Left ventricle myocardium inferior (tissue), 1 donor: ENCODE measurements at places on chromosomes 7 and 10.

- no peak for DNase-seq
Observed at GRCh38 chr7:22346383-22347107, 10.4 kb downstream of the RAPGEF5 start.

DNA sequence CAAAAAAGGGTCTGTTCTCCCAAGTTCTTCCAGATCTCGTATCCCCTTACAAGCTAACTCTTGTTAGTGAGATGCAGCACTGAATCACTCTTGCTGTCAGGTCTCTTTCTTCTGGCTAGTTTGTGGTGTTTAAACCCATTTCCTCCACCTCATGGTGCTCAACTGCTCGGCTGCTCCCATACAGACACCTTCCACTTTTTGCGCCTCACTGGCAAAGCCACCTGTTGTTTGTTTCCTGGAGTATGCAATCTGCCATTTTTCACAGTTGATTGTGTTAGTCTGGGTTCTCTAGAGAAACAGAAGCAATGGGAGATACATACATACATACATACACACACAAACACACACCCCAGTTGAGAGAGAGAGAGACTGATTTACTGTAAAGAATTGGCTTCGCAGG is 124.4 kb upstream of the SP8 start:
- no peak for DNase-seq

GRCh38 chr7:2307690-2308107 is 6.5 kb downstream of the SNX8 start:
- DNase-seq: no peak

DNA sequence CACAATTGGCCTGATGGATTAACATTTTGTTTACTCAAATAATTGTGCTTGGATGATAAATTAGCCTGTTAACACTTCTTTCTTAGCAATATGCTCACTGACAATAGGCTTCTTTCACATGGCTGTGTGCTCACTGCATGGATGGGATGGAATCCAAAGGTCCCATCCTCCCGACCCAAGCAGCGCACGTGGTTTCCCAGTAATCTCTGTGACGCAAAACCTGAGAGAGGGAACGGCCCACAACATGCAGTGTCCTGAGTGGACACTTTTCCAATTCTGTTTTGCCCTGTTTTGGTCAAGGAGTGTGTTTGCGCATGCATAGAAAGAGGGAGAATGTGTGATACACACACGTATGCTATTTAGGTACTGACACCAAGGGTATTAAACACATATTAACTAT is 42.1 kb upstream of the RASGEF1A start:
- no peak for DNase-seq

GRCh38 chr7:14377646-14378266 is 388.3 kb upstream of the ETV1 start:
- no peak for DNase-seq

- DNase-seq: no peak
Observed at GRCh38 chr7:134723892-134724291, 55.5 kb upstream of the CALD1 start.

DNA sequence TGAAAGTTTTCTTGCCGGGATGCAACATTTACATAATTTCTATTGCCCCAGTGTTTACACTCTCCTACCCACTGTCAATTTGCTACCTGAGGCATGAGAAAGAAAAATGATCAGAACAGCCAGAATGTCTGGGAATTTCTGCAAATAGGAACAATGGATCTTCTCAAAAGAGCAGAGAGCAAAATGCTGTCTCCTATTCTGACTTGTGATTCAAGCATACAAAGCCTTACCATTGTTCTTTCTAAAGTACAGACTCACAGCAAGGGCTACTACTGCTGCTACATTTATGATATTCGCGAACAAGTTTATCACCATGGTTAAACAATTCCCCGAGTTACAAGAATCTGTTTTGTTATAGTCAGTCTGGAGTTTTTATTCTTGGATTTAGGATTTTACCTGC is 329.9 kb upstream of the CELF2 start:
- no peak for DNase-seq

DNA sequence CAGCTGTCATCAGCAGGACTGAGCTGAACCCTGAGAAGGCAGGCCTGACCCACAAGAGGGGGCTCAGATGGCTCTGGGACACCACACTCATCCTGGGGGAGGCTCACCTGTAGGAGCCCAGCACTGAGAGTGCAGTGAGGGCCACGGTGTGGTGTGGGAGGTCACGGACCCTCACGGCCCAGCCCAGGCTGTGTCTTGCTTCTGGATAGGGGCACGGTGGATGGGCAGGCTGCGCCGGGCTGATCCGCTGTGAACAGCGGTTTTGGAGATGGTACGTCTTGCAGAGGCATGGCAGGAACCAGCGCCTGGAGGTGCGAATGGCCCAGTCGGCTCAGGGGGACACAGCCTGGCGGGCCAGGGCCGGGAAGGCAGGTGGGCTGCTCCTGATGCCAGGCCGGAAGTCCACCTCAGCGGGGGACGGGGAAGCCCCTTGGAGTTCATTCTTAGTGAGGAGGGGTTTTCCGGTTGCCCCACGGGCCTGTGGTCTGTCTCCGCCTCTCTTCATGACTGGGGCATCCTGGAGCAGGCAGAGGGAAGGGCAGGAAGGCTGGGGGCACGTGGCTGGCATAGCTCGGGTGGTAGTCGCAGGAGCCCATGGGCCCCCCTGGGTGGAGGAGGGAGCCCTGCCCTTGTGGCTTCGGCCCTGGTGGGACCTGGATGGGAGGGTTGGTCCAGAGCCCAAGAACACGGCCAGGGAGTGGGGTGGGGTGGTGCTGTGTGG is 112.5 kb downstream of the UNCX start:
- DNase-seq: no peak

DNA sequence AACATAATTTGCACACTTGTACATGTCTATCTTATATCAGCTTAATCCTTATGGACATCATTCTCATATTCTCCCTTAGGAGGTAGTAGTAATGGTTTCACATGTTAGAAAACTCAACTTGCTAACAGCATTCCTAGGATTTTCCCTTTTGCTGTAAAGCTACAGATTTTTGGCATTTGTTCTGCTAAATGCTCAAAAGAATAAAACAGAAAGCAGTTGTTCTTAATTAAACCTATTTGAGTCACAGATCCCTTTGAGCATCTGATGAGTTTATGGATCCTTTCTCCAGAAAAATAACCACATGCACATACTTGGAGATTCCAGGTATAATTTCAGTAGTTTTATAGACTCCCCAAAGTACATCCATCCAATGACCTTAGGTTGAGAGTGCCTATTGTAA is 122.9 kb upstream of the BET1 start:
- no peak for DNase-seq

GRCh38 chr7:107446531-107446930 is 23.3 kb upstream of the GPR22 start:
- no peak for DNase-seq

DNA sequence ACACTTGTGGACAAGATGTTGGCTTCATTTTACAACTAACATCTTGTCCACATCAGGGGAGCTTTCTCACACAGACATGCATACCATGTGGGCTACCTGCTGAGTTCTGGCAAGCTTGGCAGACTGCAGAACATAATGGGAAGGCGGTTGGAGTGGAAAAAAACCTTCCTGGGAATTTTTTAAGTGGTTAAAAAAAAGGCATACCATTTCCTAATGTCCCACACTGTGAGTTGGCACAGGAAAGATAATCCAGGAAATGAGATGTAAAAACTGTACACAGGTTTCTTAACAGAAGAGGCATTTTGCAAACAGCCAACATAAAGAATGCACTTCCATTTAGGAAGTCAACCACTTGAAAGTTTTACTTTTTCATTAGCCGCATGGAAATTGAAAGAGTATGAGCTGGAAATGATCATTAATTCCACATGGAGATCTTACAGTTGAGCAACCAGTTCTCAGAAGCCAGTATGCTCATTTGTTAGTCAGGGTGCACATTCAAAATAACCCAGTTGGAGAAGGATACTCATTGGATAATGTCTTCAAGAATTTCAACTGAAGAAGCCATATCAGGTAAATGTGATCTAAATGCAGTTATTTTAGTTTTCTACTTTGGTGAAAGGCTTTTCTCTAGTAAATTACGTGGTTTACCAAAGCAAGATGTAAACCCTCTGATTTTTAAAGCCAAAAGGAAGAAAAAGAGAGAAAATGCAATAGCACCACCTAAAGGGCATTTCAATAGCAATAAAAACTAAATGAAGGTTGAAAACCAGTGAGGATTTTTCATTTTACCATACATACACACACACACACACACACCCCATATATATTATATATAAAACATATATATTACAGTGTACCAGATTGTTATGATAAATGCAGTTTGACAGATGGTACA is 194.0 kb downstream of the TAX1BP1 start:
- no peak for DNase-seq

- DNase-seq: no peak
Observed at GRCh38 chr7:138247568-138248333, 171.5 kb downstream of the AKR1D1 start.

GRCh38 chr7:116354546-116355423 is 144.4 kb downstream of the TES start:
- DNase-seq: peak; percentile 74

- no peak for DNase-seq
Observed at GRCh38 chr10:47287805-47288204, 12.2 kb upstream of the GDF10 start.

DNA sequence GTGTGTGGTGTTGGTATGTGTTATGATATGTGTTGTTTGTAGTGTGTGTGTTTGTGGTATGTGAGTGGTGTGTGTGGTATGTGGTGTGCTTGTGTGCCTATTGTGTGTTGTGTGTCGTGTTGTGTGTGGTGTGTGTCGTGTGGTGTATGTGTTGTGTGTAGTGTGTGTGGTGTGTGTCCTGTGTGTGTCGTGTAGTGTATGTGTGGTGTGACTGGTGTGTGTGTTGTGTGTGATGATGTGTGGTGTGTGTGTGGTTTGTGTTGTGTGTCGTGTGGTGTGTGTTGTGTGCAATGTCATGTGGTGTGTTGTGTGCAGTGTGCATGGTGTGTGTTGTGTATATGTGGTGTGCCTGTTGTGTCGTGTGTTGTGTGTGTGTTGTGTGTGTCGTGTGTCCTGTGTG is 144.6 kb downstream of the DNAJB6 start:
- no peak for DNase-seq

- DNase-seq: no peak
Observed at GRCh38 chr7:57423768-57424167, 26.2 kb upstream of the ZNF716 start.

- DNase-seq: no peak
Observed at GRCh38 chr7:24427048-24427447, 143.1 kb downstream of the NPY start.

- no peak for DNase-seq
Observed at GRCh38 chr10:114773197-114773532, 48.4 kb upstream of the FHIP2A start.

GRCh38 chr7:140724706-140725105 is 28.2 kb downstream of the NDUFB2 start:
- DNase-seq: no peak

GRCh38 chr10:87670586-87670985 is 10.9 kb downstream of the PAPSS2 start:
- no peak for DNase-seq

DNA sequence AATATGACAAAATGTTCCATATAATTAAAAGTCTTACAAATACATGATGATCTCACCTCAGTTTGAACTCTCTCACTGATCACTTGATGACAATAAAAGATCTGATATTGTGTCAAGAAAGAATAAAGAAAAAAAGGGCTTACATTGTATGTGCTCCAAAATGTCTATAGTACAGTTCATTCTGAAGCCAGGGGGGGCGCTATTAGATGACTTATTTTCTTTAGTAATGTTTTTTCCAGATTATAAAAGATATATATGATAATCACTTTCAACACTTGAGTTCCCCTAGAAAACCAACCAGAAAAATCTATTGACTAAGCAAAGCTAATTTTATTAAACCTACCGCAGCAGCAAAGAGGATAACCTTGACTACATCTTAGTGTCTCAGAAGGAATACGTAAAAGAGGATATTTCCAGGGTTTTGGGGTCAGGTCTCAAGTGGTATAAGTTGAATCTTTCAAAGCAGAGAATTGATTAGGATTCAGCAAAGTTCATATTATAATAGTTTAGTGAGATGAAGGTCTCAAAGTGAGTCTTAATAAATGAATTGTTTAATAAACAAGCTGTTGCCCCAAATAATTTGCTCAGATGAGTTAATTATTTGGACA is 55.8 kb downstream of the PTN start:
- DNase-seq: no peak

- DNase-seq: no peak
Observed at GRCh38 chr10:81871558-81871957, 3.4 kb upstream of the NRG3 start.

GRCh38 chr7:18508443-18509427 is 13.2 kb downstream of the HDAC9 start:
- DNase-seq: no peak

- DNase-seq: no peak
Observed at GRCh38 chr7:77619314-77619713, 76.9 kb upstream of the RSBN1L start.

GRCh38 chr7:75925717-75926435 is 10.9 kb downstream of the POR start:
- DNase-seq: no peak

- DNase-seq: peak; percentile 59
Observed at GRCh38 chr10:3782451-3783315, 2.3 kb downstream of the KLF6 start.

DNA sequence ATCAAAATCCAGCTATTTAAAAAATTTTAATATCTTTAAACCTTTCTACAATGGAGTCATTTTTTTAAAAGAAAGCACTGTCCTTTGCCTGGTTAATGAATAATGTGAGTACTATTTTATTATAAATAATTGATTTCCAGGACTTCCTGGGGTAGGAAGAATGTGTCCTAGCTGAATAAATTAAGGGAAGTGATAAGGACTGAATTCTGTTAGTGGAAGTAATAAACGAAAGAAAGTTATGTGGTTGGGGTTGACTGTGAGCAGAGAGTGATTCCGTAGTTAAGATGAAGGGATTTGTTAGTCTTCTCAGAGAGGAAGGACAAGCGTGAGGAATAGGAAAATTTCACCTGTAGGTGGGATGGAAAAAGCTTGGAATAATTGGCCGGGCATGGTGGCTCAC is 59.1 kb downstream of the AHCYL2 start:
- no peak for DNase-seq

DNA sequence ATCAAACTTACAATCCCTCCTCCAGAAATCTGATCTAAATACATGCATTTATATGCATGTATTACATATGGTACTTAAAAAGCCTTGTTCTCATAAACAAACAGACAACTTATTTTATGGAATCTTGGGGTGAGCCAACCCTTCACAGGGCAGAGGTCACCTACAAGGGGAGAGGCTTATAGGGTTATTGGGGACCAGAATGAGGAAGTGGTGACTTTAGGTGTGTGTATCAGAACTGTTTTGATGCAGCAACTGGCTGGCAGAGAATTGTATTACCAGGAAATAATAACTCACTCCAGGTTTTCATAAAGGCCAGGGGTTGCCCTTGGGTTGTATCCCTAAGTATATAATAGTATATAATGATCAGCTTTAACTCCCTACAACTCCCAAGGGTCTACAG is 91.1 kb downstream of the SVIL start:
- DNase-seq: no peak

GRCh38 chr10:35340975-35341374 is 4.7 kb downstream of the CCNY start:
- DNase-seq: no peak

GRCh38 chr7:28473571-28474281 is 61.4 kb downstream of the CREB5 start:
- DNase-seq: peak; percentile 53

- no peak for DNase-seq
Observed at GRCh38 chr10:34889004-34889869, 74.1 kb upstream of the PARD3 start.

GRCh38 chr10:132396494-132397035 is 435 bp upstream of the PWWP2B start:
- DNase-seq: peak; percentile 71

GRCh38 chr10:96130326-96130995 is 364 bp downstream of the ZNF518A start:
- peak; percentile 68 for DNase-seq

GRCh38 chr7:80480566-80480965 is 31.3 kb downstream of the GNAT3 start:
- DNase-seq: no peak
